ENCODE measurements at places on chromosomes 3 and 15. TPM values are rescaled to one million over a fixed set of nuclear protein-coding genes. Genes with fewer than 3 reads are reported as not detected.

The LIPC gene
- total RNA-seq, result not detected

The PRKAR2A gene
- 12.1 TPM for total RNA-seq

The C3orf18 gene
- 2.3 TPM for total RNA-seq

The KBTBD8 gene
- total RNA-seq, result 0.56 TPM

The DZIP3 gene
- 2.5 TPM for total RNA-seq

The SYNPR gene
- not detected for total RNA-seq

The MYL3 gene
- total RNA-seq, result 0.22 TPM

The PLAAT1 gene
- not detected for total RNA-seq

The GRM7 gene
- total RNA-seq, result not detected

The EFHB gene
- total RNA-seq, result 0.63 TPM

The P3H2 gene
- total RNA-seq, result 29.4 TPM

The NR2F2 gene
- 26.6 TPM for total RNA-seq

The CACNA1D gene
- 0.49 TPM for total RNA-seq

The BSN gene
- 0.09 TPM for total RNA-seq

The DUOX1 gene
- total RNA-seq, result not detected

The NLGN1 gene
- total RNA-seq, result not detected

The THBS1 gene
- 34.1 TPM for total RNA-seq

The ATP10A gene
- total RNA-seq, result 8.2 TPM

The EOMES gene
- 1.4 TPM for total RNA-seq

The SEMA5B gene
- total RNA-seq, result 0.43 TPM

The STRA6 gene
- total RNA-seq, result 68.8 TPM

The MCTP2 gene
- total RNA-seq, result not detected

The CPLX3 gene
- not detected for total RNA-seq

The SLC28A1 gene
- not detected for total RNA-seq

The IQCF5 gene
- not detected for total RNA-seq

The SPATA12 gene
- 0.46 TPM for total RNA-seq

The TRPM1 gene
- not detected for total RNA-seq

The NR2E3 gene
- 0.15 TPM for total RNA-seq

The IMPG2 gene
- total RNA-seq, result not detected

The IL17RD gene
- 0.83 TPM for total RNA-seq

The EDEM1 gene
- total RNA-seq, result 21.0 TPM

The TM4SF4 gene
- total RNA-seq, result 26.5 TPM

The GABRR3 gene
- total RNA-seq, result not detected

The CLDN11 gene
- not detected for total RNA-seq

The ROPN1 gene
- total RNA-seq, result not detected

The PLA2G4B gene
- total RNA-seq, result 1.00 TPM

The MELTF gene
- total RNA-seq, result 66.3 TPM

The SENP8 gene
- 2.1 TPM for total RNA-seq

The EAF2 gene
- 1.8 TPM for total RNA-seq

The CPEB1 gene
- total RNA-seq, result 2.4 TPM

The FOXL2NB gene
- total RNA-seq, result 1.4 TPM

The VPS18 gene
- total RNA-seq, result 25.4 TPM

The DUOX2 gene
- total RNA-seq, result 0.04 TPM

The WWTR1 gene
- total RNA-seq, result 119 TPM

The DPPA2 gene
- not detected for total RNA-seq

The DISP2 gene
- 1.2 TPM for total RNA-seq

The CCDC54 gene
- total RNA-seq, result not detected

The ANKUB1 gene
- total RNA-seq, result not detected

The SKOR1 gene
- 0.02 TPM for total RNA-seq

The CYP1A1 gene
- 1.9 TPM for total RNA-seq

The BTLA gene
- not detected for total RNA-seq

The DAPK2 gene
- total RNA-seq, result 3.8 TPM

The ATP13A5 gene
- not detected for total RNA-seq

The CYP8B1 gene
- not detected for total RNA-seq

The CPNE9 gene
- total RNA-seq, result 0.10 TPM

The ADGRG7 gene
- not detected for total RNA-seq

The BNC1 gene
- total RNA-seq, result 0.47 TPM

Data from A549 treated with RU486 at 1 μM for 4 hours (cell line).